ELR (cell line): ENCODE measurements at places on chromosomes 3 and 15.

GRCh38 chr3:55204417-55204816 lies 276.6 kb upstream of the LRTM1 start:
- no peak for DNase-seq

DNA sequence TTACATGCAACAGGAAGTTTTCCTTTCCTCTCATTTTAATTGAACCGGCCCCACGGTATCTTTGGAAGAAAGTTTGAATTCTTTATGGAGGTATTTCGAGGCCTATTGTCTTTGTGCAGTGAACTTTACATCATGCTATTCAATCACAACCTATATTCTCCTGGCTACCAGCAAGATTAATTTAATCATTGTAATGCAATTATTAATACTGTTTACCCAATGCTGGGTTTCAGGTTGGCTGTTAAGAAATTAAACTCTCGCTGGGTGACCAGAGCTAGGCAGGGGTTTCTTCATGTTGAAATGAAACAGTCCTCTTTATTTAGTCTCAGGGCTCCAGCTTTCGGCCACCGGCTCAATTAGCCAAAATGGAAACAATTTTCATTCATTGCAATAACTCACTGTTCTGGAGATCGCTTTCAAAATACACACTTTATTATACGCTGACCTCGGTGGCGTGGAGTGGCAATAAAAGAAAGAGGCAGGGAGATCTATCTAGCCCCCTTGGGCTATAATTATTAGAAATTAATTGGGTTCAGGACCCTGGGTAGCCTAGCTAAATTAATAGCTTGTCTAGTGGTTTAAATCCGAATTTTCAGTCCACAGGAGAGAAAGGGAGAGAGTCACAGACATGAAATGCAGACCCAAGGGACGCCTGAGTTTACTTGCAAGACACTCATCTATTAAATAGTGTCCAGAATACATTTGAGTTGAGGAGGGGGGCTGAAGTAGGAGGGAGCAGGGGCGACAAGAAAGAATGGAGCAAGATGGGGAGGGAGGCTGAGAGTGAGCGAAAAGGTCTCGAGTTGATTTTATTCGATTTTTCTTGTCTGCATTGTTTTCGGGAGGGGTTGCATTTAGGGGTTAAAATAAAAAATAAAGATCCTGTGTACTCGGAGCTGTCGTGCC lies 3.9 kb upstream of the MECOM start:
- DNase-seq, result no peak

DNA sequence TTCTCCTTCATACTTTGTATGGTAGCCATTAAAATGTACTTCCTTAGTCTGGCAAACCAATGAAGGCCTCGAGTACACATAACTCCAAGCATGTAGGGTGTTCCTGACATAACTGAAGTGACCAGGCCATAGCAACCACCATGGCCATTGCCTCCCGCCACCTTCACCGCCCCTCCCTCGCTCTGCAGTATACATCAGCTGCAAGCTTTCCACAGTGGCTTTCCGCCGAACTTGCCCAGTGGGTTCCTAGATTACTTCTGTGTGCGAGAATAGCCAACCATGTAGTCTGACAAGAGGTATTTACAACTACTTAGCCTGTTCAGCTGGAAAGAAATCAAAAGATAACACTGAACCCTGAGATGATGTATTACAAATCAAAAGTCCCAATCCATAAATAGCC lies 3.4 kb upstream of the CTNNB1 start:
- no peak for DNase-seq

GRCh38 chr3:188916934-188917401 lies 254.8 kb upstream of the TPRG1 start:
- DNase-seq, result peak; percentile 7

DNA sequence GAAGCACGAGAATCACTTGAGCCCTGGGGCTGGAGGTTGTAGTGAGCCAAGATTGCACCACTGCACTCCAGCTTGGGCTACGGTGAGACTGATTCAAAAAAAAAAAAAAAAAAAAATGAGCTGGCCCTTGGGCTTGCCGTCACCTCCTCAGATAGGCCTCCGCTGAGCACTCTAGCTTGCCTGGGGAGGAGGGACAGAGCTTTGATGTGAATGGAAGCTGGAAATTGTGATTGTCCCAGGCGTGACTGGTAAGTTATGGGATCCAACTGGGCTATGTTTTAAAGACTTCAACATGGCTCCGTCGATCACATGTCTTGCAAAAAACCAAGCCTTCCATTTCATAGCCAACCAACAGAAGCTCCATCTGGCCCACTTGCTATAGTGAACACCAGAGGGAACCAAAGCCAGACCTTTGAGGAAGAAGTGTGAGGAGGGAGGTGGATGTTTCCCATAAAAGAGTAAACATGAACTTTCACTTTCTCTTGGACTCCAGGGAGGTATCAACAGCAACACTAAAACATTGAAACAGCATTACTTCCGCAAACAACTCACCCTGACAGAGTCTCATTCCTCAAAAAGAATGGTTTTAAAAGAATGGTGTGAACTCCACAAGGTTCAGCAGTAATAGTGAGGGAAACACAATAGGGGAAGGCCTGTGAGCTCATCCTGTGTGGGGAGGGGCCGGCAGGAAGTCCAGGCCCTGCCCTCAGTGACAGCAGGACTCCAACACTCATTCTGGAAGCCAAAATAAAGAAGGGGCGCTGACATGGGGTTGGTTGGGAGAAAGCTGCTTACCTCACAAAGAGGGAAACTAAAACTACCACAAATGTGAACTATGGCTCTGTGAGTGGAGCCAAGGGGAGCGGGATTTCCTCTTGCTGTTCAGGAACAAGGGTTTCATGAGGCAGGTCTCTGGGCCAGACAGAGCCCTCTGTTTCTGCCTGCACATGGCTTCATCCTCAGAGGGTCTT lies 59.2 kb upstream of the IL12A start:
- peak; percentile 89 for DNase-seq

DNA sequence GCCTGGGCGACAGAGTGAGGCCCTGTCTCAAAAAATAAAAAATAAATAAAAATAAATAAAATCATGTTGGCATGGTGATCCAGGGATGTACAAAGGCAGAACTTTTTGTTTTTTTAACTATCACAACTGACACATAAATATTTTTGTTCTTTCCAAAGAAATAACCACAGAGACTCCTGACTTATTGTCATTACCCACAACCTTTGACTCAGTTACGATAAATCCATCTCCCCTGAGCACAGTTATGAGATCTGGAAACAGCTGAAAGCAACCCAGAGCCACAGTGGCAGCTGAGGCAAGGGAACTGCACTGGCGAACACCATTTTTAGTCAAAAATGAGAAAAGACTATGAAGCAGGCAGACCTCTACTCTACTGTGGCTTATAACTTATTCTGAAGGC lies 24.0 kb downstream of the OSBPL10 start:
- DNase-seq, result no peak

- DNase-seq, result no peak
These were observed 80.3 kb downstream of the CPN2 start for GRCh38 chr3:194270627-194271459.

DNA sequence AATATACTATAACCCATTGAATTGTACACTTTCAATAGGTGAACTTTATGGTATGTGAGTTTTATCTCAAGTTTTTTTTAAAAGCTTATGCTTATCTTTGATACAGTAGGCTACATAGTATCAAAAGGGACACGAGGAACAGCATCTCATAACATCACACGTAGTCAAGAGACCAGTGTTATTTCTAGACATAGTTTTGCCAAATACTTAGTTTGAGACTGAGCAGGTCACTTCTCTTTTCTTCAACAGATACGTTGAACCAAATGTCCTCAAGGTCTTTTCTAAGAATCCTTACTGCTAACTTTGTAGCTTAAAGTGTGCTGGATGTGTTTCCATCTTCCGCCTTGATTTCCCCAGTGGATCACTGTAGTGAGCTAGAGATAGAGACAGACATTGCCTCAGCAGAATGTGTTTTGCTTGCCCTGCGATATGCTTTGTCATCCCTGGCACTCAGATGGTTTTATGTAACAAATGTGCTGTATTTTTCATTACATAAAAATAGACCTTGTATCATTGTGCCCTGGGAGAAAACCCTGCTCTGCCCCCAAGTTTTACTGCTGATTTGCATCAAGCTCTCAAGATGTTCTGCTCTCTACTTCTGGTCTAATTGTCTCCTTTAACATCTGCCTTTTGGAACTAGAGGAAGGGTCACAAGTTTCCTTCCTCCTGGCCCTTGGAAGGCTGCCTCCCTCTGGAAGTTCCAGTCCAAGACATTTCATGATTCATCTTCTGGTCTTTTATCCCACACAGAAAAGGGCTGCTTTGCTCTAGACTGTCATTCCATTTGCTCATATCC lies 426.4 kb upstream of the RGMA start:
- no peak for DNase-seq

GRCh38 chr3:73669260-73669659 lies 44.5 kb upstream of the PDZRN3 start:
- peak; percentile 9 for DNase-seq

DNA sequence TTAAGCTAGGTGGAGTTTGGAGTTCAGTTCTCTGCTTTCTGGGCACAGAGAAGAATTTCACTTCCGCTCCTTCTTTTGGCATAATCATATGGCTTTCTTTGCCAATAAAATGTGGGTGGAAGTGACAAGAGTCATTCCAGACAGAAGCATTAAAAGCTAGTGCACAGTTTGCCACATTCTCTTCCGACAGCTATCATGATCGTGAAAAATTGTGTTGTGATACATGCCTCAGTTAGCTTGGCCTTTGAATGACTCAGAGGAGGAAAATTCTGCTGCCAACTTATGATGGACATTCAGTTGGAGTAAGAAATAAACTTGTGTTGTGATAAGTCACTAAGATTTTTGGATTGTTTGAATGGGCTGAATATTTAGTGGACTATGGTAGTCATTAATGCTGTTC lies 291.7 kb upstream of the SATB1 start:
- no peak for DNase-seq

DNA sequence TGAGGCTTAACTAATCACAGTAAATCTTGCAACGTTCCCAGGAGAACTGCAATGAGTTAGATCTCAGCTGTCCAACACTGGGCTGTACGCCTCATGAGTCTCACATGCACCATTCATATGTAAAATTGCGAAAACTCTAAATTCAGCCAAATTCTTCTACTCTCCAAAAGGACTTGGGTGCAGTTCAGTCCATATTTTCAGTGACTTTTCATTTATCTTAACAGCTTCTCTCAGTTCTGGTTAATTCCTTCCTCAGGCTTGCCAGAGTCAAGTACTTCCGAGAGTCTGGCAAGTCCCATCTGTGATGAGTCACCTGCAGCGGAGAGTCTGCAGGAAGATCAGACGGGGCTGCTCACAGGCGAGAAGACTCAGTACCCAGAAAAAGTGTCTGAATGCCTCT lies 11.5 kb downstream of the CCDC80 start:
- DNase-seq, result peak; percentile 85

GRCh38 chr3:174046311-174046710 lies 648.8 kb downstream of the NLGN1 start:
- DNase-seq, result no peak

- peak; percentile 84 for DNase-seq
These were observed 28.4 kb upstream of the PIK3CB start for GRCh38 chr3:138862924-138863775.

GRCh38 chr15:45428491-45428890 lies 50.1 kb upstream of the GATM start:
- no peak for DNase-seq

- no peak for DNase-seq
These were observed 10.5 kb downstream of the SELENOS start for GRCh38 chr15:101266787-101267186.

- no peak for DNase-seq
These were observed 430.1 kb downstream of the TUSC7 start for GRCh38 chr3:117139681-117140080.

GRCh38 chr3:34807611-34808010 lies 831.7 kb upstream of the ARPP21 start:
- DNase-seq, result no peak

DNA sequence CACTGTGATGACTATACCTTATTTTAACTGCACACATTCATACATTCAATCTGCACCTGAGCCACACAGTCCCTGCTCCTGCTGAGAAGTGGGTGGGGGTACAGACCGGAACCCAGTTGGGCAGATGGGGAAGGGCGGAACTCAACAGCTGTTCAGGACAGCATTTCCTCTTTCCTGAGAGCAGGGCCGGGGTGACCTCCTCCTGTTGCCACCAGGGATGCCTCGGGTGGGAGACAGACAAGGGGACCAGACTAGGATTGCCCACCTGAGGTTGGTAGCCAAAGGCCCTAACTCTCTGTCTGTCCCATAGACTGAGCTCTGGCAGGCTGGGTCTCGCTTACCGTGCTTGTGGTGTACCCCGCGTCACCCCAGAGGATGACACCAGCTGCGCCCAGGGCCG lies 3.9 kb downstream of the HYAL2 start:
- no peak for DNase-seq

GRCh38 chr3:72559385-72559784 lies 288.9 kb downstream of the SHQ1 start:
- no peak for DNase-seq

- peak; percentile 26 for DNase-seq
These were observed 248.5 kb upstream of the TGFBR2 start for GRCh38 chr3:30357897-30358296.

GRCh38 chr3:22893644-22894325 lies 309.3 kb upstream of the UBE2E2 start:
- DNase-seq, result no peak

DNA sequence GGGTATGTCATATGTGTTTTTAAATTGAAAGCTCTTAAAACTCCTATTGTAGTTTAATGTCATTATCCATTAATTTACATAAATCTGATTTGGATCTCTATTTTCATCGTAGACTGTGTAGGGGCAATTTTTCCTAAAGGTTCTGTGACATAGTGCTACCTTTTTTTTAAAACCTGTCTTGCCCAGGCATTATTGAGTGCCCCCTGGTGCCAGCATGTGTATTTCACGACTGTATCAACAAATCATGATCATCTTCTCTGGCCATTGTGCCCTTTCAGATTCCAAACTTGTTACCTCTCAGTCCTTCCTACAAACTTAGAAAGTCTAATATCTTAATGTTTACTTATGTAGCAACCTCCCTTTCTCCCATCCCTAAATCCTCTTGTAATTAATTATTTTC lies 97.2 kb upstream of the FLNB start:
- peak; percentile 57 for DNase-seq

DNA sequence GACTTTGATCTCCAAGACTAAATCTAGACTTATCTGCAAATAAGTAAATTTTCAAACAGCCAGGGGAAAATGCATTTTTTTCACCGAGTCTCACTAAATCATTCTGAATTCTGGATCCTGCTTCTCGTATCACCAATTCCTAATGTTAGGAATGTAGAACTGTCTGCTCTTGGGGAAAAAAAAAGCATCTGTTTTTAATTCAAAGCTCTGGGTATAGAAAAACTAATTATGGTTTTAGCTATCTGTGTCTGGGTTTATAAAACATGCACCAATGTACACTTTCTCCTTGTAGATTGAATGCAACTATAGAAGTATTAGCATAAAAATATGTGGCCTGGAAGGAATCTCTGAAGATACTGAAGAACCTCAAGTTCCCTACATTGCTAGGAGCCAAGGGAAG lies 4.8 kb upstream of the CDAN1 start:
- no peak for DNase-seq

GRCh38 chr15:37135225-37135624 lies 34.9 kb upstream of the MEIS2 start:
- DNase-seq, result peak; percentile 46
